Caudate nucleus (tissue), 63 donors: ENCODE measurements at places on chromosomes 6 and 20.

- no peak for DNase-seq
These were observed 153.4 kb downstream of the MBOAT1 start for GRCh38 chr6:20058912-20059311.

- peak; percentile 57 for DNase-seq
These were observed at the start of gene ZSCAN31 for GRCh38 chr6:28335564-28336283. Gene ZSCAN31 (minus strand): TSS chr6:28336148. CDS start chr6:28329683, 6,465 bp downstream.

DNA sequence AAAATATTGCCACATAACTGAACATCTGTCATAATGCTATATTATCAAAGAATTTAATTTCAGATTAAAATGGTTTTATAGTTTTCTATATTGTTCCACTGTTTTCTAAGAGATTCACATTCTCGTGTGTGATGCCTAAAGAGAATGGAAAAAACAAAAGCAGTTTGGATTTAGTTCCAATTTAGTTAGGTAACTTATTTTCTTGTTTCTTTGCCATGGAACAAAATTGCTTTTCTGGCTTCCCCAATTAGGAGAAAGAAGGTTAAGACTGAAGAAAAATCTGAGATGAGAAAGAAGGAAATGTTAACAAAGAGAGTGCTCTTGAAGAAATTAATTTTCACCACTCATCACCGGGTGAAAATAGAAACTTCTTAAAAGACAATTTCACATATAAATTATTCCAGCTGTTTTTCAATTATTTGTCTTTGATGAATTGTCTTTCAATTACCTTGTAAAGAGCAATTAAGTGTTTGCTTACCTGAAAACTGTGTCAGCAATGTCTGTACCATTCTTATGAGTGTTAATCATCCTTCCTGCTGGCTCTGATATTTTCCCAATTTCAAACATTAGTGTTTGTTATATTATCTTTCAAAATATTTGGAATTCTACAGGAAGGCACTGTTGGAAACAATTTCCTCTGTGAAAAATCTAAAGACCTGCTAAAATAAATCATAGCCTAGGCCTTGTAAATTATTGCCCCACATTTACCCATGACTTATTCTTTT lies 19.5 kb downstream of the PHACTR2 start:
- no peak for DNase-seq

DNA sequence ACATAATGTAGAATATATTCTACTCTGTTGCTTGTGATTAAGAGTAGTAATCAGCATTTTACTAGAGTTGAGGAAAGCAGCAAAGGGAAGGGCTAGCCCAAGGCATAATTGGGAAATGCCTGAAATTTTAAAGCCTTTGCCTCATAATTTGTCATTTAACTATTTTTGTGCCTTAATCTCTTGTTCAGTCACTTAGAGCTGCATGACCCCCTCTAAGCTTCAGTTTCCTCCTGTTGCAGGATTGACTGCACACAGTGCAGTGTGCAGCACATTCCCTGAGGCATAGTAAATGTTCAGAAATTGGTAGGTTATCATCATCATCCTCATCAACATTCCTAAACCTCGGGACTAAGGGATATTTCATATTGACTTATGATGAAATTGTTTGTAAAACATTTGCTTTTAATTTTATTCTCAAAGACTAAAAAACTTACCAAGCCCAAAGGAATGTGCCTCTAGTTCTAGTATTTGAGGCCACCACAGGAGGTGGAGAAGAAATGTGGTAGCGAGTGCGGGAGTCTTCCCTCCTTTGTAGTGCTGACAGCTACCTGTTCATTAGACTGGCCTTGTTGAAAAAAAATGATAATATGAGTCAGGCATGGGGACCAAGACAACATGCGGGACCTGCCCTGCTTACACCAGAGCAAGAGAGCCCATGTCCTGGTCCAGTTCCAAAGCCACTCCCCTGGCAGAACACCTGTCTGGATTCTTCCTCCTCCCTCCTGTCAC lies 14.8 kb upstream of the TENT5A start:
- DNase-seq: no peak

DNA sequence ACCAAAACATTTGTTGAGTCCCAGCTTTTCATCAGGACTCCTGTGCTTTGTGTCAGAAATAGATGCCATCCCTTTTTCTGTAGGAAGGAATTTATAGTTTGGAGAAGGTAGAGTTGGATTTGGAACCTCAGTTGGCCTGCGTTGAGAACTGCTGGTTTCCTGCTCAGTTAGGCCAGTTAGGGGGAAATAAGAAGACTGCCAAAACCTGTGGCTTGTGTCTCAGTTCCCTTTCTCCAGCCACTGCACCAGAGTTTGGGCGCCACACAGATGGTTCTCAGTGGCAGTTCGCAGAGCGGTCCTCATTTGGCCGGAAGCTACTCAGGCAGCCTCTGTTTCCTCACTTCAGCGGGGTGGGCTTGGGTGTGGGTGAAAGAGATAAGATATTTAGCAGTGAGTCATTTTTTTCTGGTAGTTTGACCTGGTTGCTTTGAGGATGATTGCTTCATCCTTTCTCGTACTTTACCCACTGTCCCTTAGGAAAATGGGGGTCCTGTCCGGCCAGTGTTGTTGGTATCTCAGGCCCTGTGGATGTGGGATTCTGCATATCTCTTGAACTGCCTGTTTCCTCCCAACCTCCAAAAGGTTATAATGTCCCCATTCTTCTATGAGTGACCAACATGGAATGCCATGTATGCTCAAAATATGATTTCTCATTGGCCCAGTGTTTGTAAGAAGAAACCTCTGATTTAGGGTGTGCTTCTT lies 53.7 kb downstream of the JARID2 start:
- DNase-seq: no peak

DNA sequence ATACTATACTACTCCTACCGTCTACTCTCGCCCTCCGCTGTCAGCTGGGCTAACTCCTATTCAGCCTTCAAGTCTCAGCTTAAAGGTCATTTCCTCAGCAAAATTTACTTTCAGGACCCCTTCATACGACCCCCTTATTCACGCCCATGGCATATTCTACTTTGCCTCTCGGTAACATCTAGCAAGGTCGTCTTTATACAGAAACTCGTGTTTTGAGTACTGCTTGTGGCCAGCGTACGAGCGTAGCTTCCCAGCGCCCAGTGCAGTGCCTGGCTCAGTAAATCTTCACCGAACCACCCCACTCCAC lies 546 bp downstream of the CRNKL1 start:
- no peak for DNase-seq

- DNase-seq: no peak
These were observed 1.2 kb downstream of the IFNGR1 start for GRCh38 chr6:137217801-137218472.

- no peak for DNase-seq
These were observed 237.6 kb downstream of the ALDH8A1 start for GRCh38 chr6:134712311-134712710.

DNA sequence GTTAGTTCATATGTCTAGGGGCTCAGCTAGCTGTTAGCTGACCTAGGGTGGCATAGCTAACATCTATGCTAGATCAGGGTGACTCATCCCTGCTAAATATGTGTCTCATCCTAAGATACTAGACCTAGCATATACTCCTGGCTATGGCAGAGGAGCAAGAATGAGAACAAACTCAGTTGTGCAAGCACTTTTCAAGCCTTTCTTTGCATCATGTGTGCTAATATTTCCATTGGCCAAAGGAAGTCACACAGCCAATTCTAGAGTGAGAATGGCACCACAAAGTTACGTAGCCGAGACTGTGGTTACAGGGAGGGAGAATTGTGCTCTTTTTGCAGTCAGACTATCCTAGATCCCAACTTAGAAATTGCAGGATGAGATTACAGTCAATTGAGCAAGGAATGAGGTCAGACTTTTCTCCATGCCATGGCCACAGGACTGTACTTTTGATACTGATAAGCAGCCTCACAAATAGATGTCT lies 78.7 kb downstream of the PLCB4 start:
- DNase-seq: no peak

DNA sequence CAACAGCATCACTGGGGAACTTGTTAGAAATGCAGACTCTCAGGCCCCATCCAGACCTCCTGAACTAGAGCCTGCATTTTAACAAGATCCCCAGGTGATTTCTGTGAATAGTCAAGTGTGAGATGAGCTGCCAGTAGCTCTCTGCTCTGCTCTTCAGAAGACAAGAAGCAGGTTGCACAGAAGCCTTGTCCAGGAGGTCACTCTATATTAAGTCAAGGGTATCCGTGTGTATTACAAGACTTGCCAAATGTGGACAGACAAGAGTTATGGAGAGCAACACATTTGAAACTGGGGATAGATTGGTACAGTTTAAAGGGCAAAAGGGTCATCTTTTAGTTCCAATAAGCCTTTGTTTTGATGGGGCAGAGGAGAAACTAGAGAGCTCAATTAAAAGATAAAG lies 23.2 kb upstream of the RIN2 start:
- no peak for DNase-seq

- no peak for DNase-seq
These were observed 260.6 kb upstream of the STXBP5 start for GRCh38 chr6:146943664-146944063.

DNA sequence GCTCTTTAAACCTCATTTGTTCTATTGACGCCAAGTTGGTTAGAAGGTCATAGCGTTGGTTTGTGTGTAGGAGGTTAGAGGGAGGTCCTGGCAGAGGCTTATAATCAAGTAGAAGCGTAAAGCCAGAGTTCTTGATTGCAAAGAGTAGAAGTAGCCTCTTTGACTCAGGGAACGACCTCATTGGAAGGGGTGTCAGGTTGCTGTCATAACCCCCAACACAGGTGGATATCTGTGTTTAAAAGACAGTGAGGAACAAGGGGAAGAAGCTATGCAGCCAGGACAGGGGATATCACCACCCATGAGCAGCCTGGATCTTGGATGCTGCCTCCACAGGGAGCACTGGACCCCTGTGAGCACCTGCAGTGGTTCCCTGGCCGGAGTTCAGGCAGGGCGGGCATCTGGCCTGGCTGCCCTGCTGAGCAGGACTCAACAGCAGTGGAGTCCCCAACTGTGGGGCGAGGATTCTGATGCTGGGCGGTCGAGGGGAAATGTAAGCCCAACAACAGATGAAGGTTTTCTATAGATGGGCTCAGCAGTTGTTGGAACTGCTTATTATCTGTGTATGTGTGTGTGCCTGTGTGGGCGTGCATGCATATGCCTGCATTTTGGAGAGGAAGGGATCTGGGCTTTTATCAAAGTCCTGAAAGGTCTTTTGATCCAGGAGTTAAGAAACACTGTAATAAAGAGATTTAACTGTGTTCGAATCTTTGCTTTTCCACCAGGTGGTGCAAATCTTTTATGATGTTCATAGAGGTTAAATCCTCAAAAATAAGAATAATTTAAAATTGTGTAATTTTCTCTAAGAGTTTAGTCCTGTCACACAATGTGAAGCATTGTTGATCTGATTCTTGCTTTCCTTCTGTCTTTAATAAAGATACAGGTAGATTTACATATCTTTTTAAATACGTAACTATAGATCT lies 27.7 kb downstream of the HIVEP1 start:
- DNase-seq: no peak

- DNase-seq: no peak
These were observed 107.8 kb upstream of the SHLD1 start for GRCh38 chr20:5642155-5642981.

DNA sequence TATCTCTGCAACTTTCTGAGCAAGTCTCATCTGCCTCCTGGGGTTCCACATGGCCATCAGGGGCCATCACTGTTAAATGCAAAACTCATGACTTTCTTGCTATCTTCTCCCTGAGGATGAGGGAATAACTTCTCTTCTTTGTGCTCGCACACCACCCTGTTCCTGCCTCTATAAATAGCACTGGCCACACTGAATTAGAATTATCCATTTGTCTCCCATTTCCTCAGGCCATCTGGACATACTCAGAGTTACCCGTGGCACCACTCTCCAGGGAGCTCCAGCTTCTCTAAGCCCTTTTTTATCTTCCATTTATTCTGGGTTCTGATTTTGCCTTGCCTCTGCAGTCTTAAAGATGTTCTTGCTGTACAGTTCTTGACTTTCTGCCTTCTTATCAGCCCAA lies 72.8 kb upstream of the ECI2 start:
- DNase-seq: no peak

- DNase-seq: no peak
These were observed 118.3 kb downstream of the KHDRBS2 start for GRCh38 chr6:62167736-62168135.

- DNase-seq: no peak
These were observed 17.4 kb downstream of the UBE2V1 start for GRCh38 chr20:50095476-50096078.

DNA sequence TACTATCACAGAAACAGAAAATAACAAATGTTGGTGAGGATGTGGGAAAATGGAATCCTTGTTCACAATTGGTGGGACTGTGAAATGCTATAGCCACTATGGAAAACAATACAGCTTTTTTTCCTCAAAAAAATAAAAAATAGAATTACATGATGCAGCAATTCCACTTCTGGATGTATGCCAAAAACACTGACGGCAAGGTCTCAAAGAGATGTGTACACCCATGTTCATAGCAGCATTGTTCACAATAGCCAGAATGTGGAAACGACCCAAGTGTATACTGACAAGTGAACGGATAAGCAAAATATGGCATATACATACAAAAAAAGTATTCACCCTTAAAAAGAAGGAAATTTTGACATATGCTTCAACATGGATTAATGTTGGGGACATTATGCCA lies 213.4 kb downstream of the KHDC1L start:
- no peak for DNase-seq

DNA sequence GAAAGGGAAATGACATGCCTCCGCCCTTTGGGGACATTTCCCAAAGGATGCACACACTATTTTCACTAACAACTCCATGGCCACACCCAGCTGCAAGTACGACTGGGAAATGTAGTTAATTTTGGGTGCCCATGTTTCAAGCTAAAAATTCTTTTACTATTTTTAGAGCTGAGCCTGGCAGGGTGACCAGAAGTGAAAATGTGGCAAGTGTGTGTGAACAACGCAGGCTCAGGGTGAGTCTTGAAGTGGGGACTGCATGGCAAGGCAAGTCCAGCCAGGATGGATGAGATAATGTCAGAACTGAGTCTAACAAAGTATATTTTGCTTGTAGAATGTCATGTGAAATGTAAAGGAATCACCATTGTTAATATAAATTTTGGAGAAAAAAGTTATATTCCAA lies 17.0 kb upstream of the CD109 start:
- DNase-seq: no peak

DNA sequence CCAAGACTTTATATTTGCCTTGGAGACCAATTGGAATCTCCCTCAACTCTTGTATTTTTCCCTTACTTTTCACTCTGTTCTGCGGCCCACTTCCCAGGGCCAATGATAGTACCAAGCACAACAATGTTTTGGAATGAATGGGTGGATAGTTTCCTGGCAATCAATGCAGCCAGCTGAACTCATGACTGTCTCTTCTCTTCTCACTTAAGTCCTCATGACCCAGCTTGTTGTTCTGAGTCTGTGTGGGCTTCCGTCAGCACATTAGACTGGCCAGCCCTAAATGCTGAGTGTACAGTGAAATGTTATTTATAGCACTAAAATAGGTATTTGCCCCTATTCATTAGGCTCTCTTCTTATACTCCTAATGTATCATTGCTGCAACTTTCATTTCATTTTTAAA lies 5.6 kb upstream of the MBOAT1 start:
- no peak for DNase-seq
